Stimulated activated CD4-positive, alpha-beta T cell treated with anti-CD3 and anti-CD28 coated beads, Interleukin-15, amount 100 ng/mL, for 1 hour (primary cell): ENCODE measurements at places on chromosomes 5 and 9.

DNA sequence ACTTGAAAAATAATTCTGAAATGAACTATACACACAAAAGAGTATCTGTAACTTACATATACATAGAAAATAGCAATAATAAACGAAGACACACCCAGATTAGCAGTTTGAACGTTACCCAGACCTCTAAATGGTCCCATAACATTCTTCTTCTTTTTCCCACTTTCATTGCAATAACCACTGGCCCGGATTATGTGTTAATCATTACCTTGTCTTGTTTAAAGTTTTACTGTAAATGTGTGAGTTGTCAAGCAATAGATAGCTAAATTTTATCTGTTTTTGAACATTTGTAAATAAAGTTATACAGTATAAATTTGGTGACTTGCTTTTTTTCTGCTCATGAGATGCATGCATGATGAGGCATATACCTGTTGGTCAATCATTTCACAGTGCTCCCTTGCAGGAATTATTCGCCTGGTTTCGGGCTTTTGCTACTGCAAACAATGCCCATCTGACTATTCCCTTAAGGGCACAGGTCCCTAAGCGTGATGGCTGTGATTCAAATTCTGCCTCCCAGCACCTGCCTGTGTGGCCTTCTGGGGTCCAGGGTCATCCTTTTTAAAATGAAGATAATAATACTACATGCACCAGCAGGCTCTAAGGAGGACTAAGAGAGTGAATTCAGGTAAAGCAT is 66.1 kb downstream of the GADD45G start:
- no peak for DNase-seq

GRCh38 chr9:13665418-13666066 is 386.1 kb upstream of the MPDZ start:
- no peak for DNase-seq

- DNase-seq, result no peak
Measured at GRCh38 chr5:39411061-39411460, 13.7 kb downstream of the DAB2 start.

GRCh38 chr9:38639577-38639940 is 19.2 kb upstream of the ANKRD18A start:
- DNase-seq, result no peak

DNA sequence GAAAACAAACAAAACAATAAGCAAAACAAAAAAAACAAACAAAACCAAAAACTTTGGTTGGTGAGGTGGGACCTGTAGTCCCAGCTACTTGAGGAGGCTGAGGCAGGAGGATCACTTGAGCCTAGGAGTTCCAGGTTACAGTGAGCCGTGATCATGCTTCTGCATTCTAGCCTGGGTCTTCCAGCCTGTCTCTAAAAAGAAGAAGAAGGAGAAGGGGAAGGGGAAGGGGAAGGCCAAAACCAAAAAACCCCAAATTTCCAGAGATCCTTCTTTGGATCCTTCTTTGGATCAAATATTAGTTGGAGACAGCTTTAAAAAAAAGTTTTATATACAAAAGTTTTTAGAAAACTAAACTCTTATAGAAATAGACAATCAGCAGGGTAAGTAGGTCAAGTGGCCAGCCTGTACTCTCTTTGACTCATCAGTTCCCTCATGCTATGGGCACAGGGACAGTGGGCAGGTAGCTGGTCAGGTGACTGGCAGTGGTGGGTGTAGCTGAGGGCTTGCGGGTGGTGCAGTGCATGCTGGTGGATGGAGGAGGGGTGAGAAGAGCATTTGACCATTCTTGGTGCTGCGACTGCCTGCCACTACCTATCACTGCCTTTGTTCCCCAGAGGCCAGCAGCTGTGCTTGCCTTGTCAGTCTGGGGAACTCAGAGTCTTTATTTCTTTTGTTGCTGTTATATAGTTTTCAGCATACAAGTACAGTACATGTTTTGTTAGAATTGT is 12.6 kb downstream of the RCL1 start:
- no peak for DNase-seq

DNA sequence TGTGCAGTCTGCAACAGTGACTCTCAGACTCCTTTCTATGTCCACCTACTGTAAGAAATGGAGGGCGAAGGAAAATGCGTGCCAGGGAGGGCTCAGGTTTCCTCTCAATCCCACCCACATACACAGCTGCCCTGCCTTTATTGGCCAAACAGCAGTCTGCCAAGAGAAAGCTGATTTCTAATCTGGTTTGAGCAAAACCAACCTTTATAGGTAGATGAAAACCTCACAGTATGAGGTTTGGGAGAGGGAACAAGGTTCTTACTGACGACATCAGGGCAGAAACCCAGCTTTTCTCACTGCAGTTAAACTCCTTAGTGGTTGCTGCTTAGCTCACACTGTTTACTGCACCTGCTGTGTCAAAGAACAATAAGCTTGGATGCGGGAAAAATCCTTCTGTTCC is 152.3 kb upstream of the KLF9 start:
- no peak for DNase-seq

DNA sequence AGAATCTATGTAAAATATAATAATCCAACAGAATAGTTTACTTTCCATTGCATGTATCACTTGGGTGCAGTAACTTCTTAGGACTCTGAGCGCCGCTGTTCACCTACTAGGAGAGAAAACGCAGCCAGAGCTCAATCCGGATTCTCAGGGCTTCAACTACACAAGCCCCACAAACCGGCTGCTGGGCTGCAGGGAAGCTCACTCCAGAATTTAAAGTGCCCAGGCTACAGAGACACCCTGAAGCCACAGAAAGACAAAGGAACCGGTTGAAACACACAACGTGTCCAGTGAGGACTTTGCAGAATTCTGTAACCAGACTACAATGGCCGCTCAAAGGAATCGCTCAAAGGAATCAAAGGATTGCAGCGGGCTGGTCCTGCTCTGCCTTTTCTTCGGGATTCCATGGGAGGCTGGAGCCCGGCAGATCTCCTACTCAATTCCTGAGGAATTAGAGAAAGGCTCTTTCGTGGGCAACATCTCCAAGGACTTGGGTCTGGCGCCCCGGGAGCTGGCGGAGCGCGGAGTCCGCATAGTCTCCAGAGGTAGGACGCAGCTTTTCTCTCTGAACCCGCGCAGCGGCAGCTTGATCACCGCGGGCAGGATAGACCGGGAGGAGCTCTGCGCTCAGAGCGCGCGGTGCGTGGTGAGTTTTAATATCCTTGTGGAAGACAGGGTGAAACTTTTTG is at the start of gene PCDHGA10:
TSS of gene PCDHGA10 (plus strand) at position 134 of the 686 bp plus-strand sequence. CDS start at position 323, 189 bp downstream.
- DNase-seq, result no peak

DNA sequence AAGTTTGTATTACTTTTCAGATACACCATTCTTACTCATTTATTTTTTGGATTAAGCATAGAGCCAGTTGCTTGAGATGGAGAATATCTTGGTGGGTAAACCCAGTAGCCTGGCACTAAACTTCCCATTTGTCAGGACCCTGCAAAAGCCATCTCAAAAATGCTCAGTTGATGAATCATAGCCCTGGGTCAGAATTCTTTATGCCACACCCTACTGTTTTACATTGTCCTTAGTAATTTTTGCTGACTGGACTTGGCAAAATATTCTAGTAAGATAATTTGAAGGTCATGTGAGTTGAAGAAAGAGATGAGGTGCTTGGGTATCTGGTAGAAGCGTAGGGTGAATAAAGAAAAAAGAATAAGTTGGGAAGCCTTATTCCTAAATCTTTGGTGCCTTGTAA is 50.7 kb downstream of the C7 start:
- DNase-seq, result no peak

GRCh38 chr9:127033789-127034188 is 88.6 kb downstream of the ANGPTL2 start:
- no peak for DNase-seq

- no peak for DNase-seq
Measured at GRCh38 chr5:116646611-116647289, 72.1 kb upstream of the SEMA6A start.

GRCh38 chr5:73668017-73668416 is 42.0 kb downstream of the ARHGEF28 start:
- no peak for DNase-seq

GRCh38 chr5:179472174-179472573 is 78.2 kb upstream of the RUFY1 start:
- DNase-seq, result no peak

GRCh38 chr9:136824496-136825225 is 16.9 kb downstream of the RABL6 start:
- DNase-seq, result no peak

DNA sequence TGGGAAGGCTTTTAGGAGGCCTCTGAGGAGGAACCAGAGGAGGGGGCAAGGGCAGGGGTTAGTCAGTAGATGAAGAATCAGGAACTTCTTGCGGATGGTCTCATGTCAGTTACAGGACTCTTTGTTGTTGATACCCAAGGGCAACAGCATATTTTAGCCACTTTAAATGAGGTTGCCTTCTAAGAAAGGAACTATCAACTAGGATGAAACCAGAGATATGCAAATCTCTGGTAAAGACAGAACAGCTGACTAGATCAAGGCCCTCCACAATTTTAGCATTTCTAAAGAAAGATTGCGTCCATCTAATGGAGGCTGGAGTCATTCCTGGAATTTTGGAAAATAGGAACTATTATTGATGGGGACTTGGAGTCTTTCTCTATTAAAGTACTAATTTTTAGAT is 57.7 kb upstream of the KLF4 start:
- no peak for DNase-seq

- DNase-seq, result no peak
Measured at GRCh38 chr5:173972607-173972924, 16.4 kb upstream of the C5orf47 start.

GRCh38 chr5:139501381-139501780 is 18.8 kb upstream of the STING1 start:
- no peak for DNase-seq

DNA sequence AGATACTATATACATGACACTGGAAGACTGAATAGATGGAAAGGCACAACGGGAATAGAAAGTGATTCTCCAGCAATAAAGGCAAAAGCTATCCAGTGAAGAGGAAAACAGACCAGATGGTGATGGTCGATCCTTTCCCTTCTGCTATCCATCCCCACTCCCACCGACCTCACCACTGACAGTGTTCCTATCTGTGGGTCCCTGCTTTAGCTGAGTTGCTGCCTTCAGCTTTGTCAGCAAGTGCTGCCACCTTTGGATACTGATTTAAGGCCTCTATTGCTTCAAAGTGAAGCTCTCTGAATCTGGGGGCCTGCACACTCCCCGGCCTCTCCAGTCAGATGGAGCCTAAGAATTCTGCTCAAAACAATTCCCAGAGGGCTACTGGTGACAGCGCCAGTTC is 32.3 kb downstream of the EPB41L4A start:
- no peak for DNase-seq

- DNase-seq, result no peak
Measured at GRCh38 chr9:68577774-68578591, 37.3 kb upstream of the TMEM252 start.

GRCh38 chr9:137313326-137313936 is 11.4 kb upstream of the NRARP start:
- no peak for DNase-seq

DNA sequence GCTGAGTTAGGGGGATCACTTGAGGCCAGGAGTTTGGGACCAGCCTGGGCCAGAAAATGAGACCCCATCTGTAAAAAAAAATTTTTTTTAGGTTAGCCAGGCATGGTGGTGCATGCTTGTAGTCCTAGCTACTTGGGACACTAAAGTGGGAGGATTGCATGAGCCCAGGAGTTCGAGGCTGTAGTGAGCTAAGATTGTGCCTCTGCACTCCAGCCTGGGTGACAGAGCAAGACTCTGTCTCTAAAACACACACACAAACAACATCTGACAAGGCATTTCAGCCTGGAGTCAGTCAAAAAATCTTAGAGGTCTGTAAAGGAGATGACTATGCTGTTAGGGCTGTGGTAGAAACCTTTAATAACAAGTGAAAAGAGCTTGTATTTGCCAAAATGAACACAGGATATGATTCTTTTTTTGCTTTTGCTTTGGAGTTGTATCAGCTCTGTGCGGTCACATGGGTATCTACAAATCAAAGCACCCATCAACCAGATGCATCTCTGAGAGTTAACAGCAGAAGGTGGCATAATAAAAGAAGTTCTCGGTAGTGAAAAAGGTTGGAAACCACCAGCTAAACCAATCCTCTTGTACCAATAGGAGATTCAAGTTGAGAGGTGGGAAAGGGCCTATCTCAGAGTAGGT is 3.6 kb upstream of the PSMD5 start:
- DNase-seq, result no peak

GRCh38 chr9:34123682-34124081 is 2.8 kb downstream of the DCAF12 start:
- no peak for DNase-seq

- DNase-seq, result no peak
Measured at GRCh38 chr9:23790351-23791260, 35.4 kb downstream of the ELAVL2 start.

- no peak for DNase-seq
Measured at GRCh38 chr9:125632321-125633115, 74.5 kb downstream of the MAPKAP1 start.

GRCh38 chr5:79448336-79448735 is 65.6 kb downstream of the HOMER1 start:
- DNase-seq, result no peak

GRCh38 chr9:134158753-134159392 is 5.5 kb downstream of the RNU6ATAC start:
- no peak for DNase-seq

DNA sequence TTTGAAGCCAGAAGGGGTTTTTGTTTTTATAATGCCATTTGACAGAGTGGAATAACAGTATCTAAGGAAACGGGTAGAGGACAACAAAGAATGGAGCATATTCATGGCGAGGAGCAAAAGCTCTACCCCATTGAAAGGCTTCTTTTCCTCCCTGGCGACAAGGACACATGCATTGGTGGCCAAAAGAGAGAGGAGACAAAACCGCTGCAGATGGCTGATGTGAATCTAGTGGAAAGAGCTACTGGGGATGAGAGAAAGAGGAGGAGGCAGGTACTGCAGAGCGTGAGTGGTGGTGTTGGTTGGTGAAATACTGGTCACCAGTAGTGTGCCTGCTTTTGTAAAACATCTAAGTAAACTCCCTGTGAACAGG is 491 bp downstream of the APC start:
- no peak for DNase-seq

DNA sequence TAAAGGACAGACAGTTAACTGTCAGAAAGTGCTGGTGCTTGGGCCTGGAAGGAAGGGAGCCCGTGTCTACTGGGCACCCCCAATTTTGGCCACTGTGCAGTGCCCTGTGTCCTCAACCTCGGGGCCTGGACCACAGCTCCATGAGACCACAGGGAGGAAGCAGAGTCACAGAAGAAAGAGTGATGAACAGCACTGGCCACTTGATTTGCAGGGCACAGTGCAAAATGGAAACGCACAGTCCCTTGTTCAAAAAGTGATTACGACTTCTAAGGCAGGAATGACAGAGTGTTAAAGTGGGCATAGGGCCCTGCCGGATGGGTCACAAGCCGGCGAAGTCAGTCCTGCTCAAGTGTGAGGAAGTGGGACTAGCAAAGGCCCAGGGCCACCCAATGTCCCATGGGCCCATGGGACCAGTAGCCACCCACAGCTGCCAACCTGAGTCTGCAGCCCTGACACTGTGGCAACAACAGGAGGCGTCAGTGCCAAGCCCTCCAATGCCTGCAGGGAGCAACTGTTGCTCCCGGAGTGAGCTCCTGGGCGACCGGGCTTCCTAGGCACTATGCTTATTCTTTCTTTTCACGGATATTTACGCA is 85.4 kb downstream of the ADAMTS2 start:
- DNase-seq, result no peak

GRCh38 chr9:137452761-137453642 is 6.1 kb downstream of the NSMF start:
- no peak for DNase-seq
